ENCODE measurements at places on chromosomes 11 and 22.

GRCh38 chr11:44267006-44267749 lies 42.8 kb downstream of the ALX4 start:
- no peak for DNase-seq

DNA sequence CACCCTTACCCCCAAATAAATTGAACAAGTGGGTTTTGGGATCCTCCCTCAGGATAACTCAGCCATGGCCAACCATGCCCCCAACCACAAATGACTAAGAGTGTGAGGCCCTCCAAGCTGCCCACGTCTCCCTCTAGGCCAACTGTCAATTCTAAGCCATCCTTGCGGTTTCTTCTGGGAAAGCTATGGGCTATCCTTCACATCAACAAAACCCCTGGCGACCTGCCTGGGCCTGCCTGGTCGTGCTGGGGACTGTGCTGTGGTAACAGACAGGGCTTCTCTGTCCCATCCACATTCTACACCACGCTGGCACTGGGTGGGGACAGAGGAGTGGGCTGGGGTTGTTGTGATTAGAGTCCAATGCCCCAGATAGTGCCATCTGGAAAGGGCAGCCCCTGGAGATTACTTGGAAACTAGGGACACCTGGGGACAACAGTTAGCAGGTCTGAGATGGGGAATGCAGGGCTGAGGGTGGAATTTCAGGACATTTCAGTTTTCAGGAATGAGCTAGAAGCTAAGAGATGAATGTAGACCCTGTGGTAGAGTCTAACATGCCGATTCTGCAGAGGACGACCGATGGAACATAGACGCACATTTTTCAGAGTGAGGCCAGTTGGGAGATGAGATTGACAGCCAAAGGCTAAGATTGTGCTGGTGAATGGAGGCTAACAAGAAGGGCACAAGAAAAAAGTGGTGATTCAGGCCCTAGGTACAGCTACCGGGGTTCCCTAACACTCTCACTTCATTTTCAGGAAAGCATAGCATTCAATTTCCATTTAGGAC lies 131.9 kb downstream of the RASSF10 start:
- DNase-seq, result no peak

GRCh38 chr11:58465690-58466089 lies 23.7 kb upstream of the OR5B12 start:
- no peak for DNase-seq

- DNase-seq, result no peak
These were observed 61.4 kb upstream of the CTSC start for GRCh38 chr11:88398791-88399570.

DNA sequence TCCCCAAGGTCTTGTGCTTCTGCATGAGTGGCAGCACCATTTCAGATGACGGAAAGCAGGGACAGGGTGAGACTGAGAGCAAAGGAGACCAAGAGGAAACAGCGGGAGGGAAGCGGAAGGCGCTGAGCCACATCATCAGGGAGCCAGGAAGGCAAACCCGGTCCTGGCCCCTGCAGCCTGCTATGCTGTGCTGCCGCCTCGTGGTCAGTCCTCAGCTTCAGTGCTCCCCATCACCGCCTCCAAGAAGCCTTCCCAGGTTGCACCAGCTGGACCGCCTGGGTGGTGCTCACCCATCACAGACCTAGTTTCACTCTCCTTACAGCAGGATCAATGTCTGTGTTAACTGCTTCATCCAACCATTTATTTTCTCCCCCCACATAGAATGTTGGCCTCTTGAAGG lies 73.0 kb upstream of the PHF21B start:
- DNase-seq, result no peak

GRCh38 chr11:103939694-103940093 lies 96.7 kb upstream of the DDI1 start:
- DNase-seq, result no peak

- no peak for DNase-seq
These were observed 138.8 kb downstream of the LRRC4C start for GRCh38 chr11:41320653-41321052.

Data from stimulated activated CD4-positive, alpha-beta T cell treated with anti-CD3 and anti-CD28 coated beads, Interleukin-1b, Interleukin-23, amount 100 ng/mL, for 4 hours (primary cell).